ENCODE measurements at places on chromosomes 16 and 17.

DNA sequence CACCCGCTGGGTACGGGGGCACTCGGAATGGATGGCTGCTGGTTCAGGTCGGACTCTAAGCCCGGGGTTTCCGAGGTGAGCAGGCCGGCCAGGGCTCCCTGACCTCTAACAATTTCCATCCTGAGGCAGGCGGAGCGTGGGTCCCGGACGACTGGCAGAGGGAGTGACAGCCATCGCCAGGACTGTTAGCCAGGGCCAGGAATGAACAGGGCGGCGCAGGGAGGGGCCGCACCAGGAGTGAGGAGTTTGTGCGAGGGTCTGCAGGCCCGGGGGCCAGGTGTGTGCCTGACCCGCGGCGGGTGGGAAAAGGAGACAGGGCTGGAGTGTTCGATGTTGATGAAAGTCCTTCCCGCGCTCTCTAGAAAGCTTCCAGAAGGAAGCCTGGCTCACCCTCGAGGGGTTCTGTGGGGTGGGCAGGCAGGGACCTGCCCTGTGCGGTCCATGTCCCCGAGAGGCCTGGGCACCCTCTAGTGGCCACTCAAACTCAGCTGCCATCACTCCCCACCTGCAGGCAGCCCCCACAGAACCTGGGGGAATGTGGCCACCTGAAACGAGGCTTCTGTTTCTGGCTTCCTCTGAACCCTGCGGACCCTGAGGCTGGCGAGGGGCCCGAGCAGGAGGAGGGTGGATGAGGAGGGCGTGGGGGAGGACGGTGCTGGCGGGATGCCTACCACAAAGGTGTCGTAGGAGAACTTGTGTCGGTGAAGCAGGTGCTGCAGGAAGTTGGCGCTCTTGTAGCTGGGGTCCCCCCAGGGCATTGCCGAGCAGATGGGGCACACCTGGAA is 8.2 kb downstream of the RNF166 start:
- H3K4me3 ChIP-seq, result peak overlapping the region; percentile 7
- peak overlapping the region; percentile 41 for H3K27ac ChIP-seq
- DNase-seq, result no peak
- H3K27me3 ChIP-seq, result no peaks in the 10 kb centered on the region
- peaks cover 25% of the 10 kb centered on the region for H3K36me3 ChIP-seq
- H3K4me1 ChIP-seq, result peaks cover 34% of the 10 kb centered on the region

GRCh38 chr17:78781104-78781892 is 775 bp downstream of the CYTH1 start:
- peak overlapping the region; percentile 62 for H3K4me3 ChIP-seq
- peaks cover 3% of the 10 kb centered on the region for H3K36me3 ChIP-seq
- H3K27me3 ChIP-seq, result no peaks in the 10 kb centered on the region
- no peak for DNase-seq

- no peak overlapping the region for H3K4me3 ChIP-seq
- no peaks in the 10 kb centered on the region for H3K27me3 ChIP-seq
- no peak for DNase-seq
- no peaks in the 10 kb centered on the region for H3K4me1 ChIP-seq
- H3K36me3 ChIP-seq, result no peaks in the 10 kb centered on the region
- no peak overlapping the region for H3K27ac ChIP-seq
Measured at GRCh38 chr16:49970797-49971431, 54.1 kb upstream of the CNEP1R1 start.

- H3K36me3 ChIP-seq, result no peaks in the 10 kb centered on the region
- no peak overlapping the region for H3K27ac ChIP-seq
- no peak for DNase-seq
- H3K4me1 ChIP-seq, result no peaks in the 10 kb centered on the region
Measured at GRCh38 chr16:57699899-57700298, 5.3 kb downstream of the DRC7 start.

DNA sequence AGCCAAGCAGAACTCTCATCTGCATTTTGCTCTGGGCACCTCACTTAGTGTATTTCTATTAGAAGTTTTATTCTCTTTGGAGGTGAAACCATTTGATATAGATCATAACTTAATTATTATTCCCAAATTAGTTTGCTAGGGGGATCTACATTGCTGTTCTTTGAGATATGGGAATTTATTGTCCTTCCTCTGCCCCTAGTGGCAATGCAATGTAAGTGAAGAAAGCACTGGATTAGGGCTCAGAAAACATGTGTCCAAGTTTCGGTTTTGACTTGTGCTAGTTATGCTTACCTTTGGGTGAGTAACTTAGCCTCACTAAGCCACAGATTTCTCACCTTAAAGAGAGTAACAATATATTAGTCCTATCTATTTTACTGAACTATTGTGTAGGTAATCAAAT is 2.9 kb downstream of the KRT39 start:
- H3K36me3 ChIP-seq, result no peaks in the 10 kb centered on the region
- H3K27me3 ChIP-seq, result peaks cover 4% of the 10 kb centered on the region
- DNase-seq, result no peak
- no peak overlapping the region for H3K27ac ChIP-seq

DNA sequence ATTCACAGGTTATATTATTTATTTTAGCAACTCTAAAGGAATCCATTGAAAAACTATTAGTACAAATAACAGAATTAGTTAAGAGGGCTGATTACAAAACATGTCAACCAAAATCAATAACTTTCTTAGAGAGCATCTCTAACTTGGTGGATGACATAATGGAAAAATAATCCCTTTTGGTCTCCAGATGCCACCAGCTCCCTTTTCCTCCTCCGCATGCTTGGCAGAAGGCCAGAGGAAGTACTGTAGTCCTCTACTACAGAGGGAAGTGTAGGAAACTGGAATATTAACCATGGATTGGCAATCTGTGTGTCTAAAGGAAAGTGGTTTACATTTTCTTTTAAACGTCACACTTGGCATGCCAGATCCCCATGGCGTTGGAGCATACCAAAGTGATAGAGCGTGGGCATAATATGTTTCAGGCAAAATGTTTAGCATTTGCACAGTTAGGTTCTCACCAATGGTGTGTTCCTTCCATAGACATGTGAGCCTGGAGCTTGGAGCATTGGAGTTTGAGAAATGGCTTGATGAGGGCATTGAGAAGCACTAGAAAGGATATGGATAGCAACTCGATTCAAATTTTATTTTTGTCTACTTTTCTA is 106.3 kb downstream of the PRKCB start:
- H3K36me3 ChIP-seq, result peaks cover 3% of the 10 kb centered on the region
- H3K4me3 ChIP-seq, result no peak overlapping the region
- no peak for DNase-seq
- no peak overlapping the region for H3K27ac ChIP-seq

- no peaks in the 10 kb centered on the region for H3K36me3 ChIP-seq
- H3K4me1 ChIP-seq, result peaks cover 39% of the 10 kb centered on the region
- no peak overlapping the region for H3K4me3 ChIP-seq
- no peaks in the 10 kb centered on the region for H3K27me3 ChIP-seq
Measured at GRCh38 chr17:82531431-82531881, 11.9 kb downstream of the FOXK2 start.

DNA sequence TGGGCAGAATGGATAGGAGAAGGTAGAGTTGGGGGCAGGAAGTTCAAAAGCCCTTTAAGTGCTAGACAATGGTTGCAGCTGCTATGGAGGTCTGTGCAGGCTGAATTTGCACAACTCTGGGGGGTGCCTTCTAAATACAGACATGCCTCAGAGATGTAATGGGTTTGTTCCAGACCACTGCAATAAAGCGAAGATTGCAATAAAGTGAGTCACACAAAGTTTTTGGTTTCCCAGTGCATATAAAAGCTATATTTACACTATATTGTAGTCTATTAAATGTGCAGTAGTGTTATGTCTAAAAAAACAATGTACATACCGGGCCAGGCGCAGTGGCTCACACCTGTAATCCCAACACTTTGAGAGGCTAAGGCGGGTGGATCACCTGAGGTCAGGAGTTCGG is 60.5 kb upstream of the MYOCD start:
- no peak overlapping the region for H3K4me3 ChIP-seq
- no peaks in the 10 kb centered on the region for H3K27me3 ChIP-seq
- no peaks in the 10 kb centered on the region for H3K4me1 ChIP-seq
- no peaks in the 10 kb centered on the region for H3K36me3 ChIP-seq
- DNase-seq, result no peak

DNA sequence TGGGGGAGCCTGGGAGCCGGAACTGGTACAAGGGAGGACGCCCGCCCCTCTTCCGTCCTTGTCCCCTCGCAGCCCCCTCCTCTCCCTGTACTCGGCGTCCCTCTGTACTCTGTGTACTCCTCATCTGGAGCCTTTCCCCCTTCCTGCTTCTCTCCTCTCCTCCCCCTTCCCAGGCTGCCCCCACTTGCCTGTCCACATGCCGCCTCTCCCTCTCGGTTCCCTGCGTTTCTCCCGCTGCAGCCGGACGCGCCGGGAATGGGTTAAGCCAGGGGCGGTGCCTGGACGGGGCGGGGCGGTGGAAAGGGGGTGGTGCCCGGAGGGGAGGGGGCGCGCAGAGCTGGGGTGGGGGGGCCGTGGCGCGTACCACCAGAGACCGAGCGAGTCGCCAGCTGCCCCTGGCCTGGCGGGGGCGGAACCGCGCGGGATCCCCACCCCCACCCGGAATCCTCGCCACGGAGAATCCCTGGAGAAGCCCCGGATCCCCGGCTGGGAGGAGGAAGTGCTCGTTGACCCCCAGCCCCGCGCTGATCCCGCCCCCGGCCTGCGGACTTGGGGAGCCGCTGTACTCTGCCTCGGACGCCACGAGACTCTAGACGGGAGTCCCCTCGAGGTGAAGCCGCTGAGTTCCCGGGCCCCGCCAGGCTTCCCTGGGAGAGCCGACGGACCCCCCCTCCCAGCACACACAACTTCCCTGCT is 22.6 kb downstream of the GJD3 start:
- H3K4me3 ChIP-seq, result peak overlapping the region; percentile 67
- no peaks in the 10 kb centered on the region for H3K27me3 ChIP-seq
- H3K27ac ChIP-seq, result peak overlapping the region; percentile 84
- DNase-seq, result peak; percentile 62

- H3K4me3 ChIP-seq, result peak overlapping the region; percentile 67
- H3K27ac ChIP-seq, result no peak overlapping the region
- H3K4me1 ChIP-seq, result peaks cover 10% of the 10 kb centered on the region
- DNase-seq, result no peak
- no peaks in the 10 kb centered on the region for H3K27me3 ChIP-seq
Measured at GRCh38 chr17:76452127-76452659, 759 bp downstream of the UBE2O start.

DNA sequence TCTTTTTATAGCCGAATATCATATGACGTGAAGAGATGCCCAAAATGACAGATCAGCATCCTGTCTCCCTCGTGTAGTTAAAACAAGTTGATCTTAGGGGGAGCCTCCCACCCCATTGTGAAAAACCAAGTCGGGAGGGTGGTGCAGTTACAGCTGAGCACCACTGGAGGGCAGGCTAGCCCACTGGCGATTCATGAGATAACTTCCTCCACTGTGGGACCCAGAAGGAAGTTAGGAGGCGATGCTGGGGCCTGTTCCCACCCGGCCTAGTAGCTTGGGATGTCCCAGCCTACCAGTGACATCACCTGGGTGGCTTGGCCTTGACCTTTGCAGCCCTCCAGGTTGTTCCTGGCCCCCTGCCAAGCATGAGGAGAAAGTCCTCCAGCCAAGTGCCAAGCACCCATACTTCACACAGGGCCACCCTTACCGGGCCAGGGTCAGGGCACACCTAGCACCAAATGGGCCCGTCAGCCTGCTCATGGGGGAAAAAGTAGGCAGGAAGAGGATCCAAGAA is 8.1 kb upstream of the CPNE2 start:
- peak; percentile 68 for DNase-seq
- H3K4me1 ChIP-seq, result peaks cover 14% of the 10 kb centered on the region
- H3K4me3 ChIP-seq, result no peak overlapping the region
- peaks cover 42% of the 10 kb centered on the region for H3K36me3 ChIP-seq
- no peaks in the 10 kb centered on the region for H3K27me3 ChIP-seq

Measured in T-cell (primary cell).